ENCODE measurements at places on chromosomes 2 and 18.

- no peak for DNase-seq
Measured at GRCh38 chr2:66885775-66886383, 451.0 kb downstream of the MEIS1 start.

- no peak for DNase-seq
Measured at GRCh38 chr2:220847589-220847988, 724.5 kb downstream of the EPHA4 start.

- DNase-seq = no peak
Measured at GRCh38 chr2:33210626-33211025, 263.9 kb downstream of the LTBP1 start.

DNA sequence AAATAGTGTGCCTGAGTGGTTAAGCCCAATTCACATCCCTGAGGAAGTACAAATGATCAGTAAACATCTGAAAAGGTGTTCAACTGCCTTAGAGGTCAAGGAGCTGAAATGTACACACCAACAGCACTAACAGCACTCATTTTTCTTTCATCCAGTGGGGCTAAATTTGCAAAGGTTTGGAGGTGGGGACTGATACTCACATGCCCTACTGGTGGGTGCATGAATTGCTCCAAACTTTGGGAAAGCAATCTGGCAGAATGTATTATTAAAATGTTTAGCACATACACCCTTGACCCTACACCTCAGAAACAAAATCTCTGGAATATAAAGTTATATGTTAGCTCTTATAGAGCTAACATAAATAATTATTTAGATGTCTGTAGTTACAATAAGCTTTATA is 19.0 kb upstream of the FAM178B start:
- DNase-seq = no peak

GRCh38 chr2:172775319-172775718 is 39.7 kb downstream of the RAPGEF4 start:
- DNase-seq = no peak

DNA sequence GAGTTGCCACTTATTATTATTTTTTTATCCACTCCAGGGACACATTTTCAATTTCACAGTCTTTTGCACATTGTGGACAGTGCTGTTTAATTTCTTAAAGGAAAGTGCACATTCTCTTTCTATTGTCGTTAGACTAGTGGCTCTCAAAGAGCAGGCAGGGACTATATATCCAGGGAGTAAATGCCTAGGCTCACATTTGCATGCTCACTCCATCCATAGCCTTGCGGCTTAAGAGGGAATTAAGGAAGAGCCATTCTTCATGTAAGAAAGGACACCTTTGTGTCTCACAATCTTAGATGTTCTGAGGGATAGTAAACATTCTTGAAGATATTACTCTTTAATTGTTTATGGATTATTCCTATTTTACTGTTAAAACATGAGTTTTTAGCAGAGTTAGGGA is 70.8 kb downstream of the FIGN start:
- DNase-seq = no peak

DNA sequence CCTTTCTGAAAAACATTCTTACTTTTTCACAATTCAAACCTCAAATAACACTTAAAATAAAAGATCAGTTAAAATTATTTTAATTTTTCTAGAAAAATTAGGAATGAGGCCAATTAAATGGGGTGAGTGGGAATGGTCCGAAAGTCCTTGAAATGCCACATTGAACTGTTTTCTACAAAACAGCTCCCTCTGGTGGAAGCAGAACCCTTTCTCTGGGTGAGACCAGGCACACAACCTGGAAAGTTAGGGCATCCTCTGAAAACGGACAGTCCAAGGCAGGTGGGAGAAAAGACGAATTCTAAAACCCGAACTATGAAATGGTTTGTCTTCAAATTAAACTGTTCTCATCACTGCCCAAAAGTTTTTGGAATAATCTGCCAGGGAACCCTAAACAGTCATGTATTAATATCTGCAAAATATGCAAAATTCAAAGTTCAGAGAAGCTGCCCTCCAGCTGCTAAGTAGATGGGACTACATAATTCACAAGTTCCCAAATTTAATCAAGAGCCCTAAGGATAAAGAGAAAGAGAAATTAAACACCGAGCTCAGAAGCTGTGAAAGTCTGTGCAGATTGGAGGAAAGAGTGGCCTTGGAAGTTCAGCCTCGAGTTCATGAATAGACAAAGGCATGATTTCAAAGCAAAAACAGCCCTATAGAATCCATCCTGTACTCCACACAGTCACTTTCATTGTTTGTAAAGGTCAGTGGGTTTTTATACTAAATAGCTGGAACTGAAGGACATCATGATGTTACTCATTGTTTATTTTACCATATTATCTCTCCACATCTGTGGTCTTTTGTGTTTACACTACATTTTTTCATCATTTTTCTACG is 108.3 kb downstream of the PIEZO2 start:
- no peak for DNase-seq

- DNase-seq = no peak
Measured at GRCh38 chr2:38591152-38591551, 11.6 kb downstream of the HNRNPLL start.

- no peak for DNase-seq
Measured at GRCh38 chr2:226580403-226580802, 219.2 kb downstream of the IRS1 start.
